Calu3 (cell line): ENCODE measurements at places on chromosomes 11 and 22. TPM values are rescaled to one million over a fixed set of nuclear protein-coding genes. Genes with fewer than 3 reads are reported as not detected.

MPZL3 gene
- total RNA-seq: 5.9 and 6.9 TPM in 2 replicates

ABTB2 gene
- total RNA-seq: 24.6 and 24.8 TPM in 2 replicates

PATE2 gene
- total RNA-seq: not detected in 2 replicates

FZD4 gene
- 2.5 and 2.7 TPM in 2 replicates for total RNA-seq

MYEOV gene
- 79.9 and 98.4 TPM in 2 replicates for total RNA-seq

OR52N4 gene
- total RNA-seq: not detected in 2 replicates

LDLRAD3 gene
- total RNA-seq: 10.9 and 16.2 TPM in 2 replicates

DNA sequence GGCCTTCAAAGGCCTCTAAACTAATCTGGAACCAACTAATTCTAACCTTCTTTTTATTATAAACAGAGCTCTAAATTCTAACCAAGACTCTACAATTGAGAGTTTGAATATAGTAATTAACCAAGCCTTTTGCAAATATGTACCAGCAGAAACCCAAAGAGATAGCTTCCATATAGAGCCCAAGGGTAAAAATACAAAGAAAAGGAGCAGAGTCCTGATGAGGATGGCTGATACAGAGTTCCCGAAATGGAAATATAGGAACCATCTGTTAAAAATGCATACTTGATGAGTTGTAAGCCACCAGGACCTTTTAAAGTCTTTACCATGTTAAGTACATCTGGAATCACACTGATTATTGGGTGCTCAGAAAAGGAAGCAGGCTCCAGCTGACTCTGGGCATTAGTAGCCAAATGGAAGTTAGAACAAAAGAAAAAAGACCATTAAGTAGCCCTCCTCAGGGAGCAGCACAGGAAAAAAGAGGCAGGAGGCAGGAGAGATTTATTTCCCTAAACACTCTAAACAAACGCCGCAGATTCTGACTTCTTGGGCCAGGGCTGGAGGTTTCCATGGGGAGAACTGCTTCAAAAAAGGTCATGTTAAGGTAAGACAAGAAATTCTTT, 463.1 kb upstream of the FAT3 start:
- no peaks in the 10 kb centered on the region for H3K36me3 ChIP-seq
- DNase-seq: no peak
- H3K27me3 ChIP-seq: no peaks in the 10 kb centered on the region
- H3K27ac ChIP-seq: no peak overlapping the region
- no peaks in the 10 kb centered on the region for H3K4me1 ChIP-seq
- no peak overlapping the region for H3K4me3 ChIP-seq

DNA sequence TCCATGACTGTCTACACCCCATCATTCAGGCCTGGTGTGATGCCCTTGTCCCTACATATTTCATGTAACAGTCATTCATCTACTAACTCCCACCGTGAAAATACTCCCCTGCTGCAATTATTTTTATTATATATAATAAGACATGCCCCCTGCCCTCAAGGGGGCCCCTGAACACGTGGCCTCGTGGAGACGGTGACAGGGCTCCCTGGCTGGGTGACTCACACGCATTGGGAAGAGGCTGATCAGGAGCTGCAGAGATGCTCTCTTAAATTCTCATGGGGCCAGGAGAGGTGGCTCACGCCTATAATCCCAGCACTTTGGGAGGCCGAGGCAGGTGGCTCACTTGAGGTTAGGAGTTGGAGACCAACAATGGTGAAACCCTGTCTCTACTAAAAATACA, 88.6 kb downstream of the ST3GAL4 start:
- no peak for DNase-seq
- no peaks in the 10 kb centered on the region for H3K36me3 ChIP-seq
- H3K27ac ChIP-seq: no peak overlapping the region
- no peaks in the 10 kb centered on the region for H3K4me1 ChIP-seq
- peaks cover 24% of the 10 kb centered on the region for H3K27me3 ChIP-seq

DNA sequence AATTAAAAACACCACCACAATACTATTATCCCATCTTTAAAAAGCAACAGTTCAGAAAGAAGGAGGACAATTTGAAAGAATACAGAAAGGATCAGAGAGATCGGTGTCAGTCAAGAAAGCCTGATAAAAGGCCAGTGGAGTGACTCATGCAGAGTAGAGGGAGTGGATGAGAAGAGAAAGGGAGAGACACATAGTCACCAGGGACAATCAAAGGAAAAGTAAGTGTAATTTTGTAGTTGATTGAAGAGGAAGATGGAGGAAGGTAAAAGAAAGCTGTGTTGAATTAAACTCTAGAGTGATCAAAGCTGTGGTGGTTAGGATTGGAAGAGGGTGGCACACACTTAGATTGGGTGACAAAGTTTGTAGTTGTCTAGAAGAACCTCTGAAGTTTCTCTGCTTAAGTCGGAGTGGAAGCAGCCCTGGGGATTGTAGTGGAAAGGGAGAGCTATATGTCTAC, 14.1 kb downstream of the SPECC1L start:
- H3K4me3 ChIP-seq: no peak overlapping the region
- H3K4me1 ChIP-seq: peaks cover 48% of the 10 kb centered on the region
- no peaks in the 10 kb centered on the region for H3K36me3 ChIP-seq
- H3K27ac ChIP-seq: no peak overlapping the region
- no peaks in the 10 kb centered on the region for H3K27me3 ChIP-seq

DNA sequence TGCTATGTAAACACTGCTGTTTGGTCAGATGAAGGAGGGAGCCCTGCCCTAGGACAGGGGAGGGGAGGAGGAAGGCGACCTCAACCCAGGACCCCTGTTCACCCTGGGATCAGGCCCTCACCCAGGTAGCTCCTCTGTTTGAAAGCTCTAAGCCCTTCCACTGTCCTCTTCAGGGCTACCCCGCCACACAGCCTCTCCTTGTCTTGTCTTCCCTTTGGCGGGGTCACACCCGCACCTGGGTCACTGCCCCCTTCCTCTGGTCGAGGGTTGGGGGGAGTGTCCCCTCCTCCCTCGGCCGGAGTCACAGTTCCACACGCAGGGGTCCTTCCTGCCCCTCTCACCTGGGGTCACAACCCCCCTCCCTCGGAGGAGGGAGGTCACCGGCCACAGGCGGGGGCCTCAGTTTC, 463 bp upstream of the PTPMT1 start:
- DNase-seq: no peak
- H3K36me3 ChIP-seq: peaks cover 24% of the 10 kb centered on the region
- H3K27ac ChIP-seq: no peak overlapping the region
- peak overlapping the region; percentile 82 for H3K4me3 ChIP-seq
- H3K4me1 ChIP-seq: peaks cover 7% of the 10 kb centered on the region

- DNase-seq: no peak
- H3K27ac ChIP-seq: no peak overlapping the region
- no peaks in the 10 kb centered on the region for H3K27me3 ChIP-seq
- H3K4me1 ChIP-seq: peaks cover 8% of the 10 kb centered on the region
- peaks cover 4% of the 10 kb centered on the region for H3K36me3 ChIP-seq
These were observed 37.8 kb downstream of the ZNF143 start for GRCh38 chr11:9498457-9499078.

- H3K27me3 ChIP-seq: no peaks in the 10 kb centered on the region
- no peak for DNase-seq
- H3K4me1 ChIP-seq: no peaks in the 10 kb centered on the region
- H3K36me3 ChIP-seq: peaks cover 20% of the 10 kb centered on the region
- peak overlapping the region; percentile 85 for H3K4me3 ChIP-seq
- peak overlapping the region; percentile 88 for H3K27ac ChIP-seq
These were observed 689 bp upstream of the TMEM126A start for GRCh38 chr11:85647078-85647477.

GRCh38 chr11:46006418-46007070, 84.1 kb downstream of the LARGE2 start:
- no peaks in the 10 kb centered on the region for H3K27me3 ChIP-seq
- no peaks in the 10 kb centered on the region for H3K36me3 ChIP-seq
- no peak overlapping the region for H3K27ac ChIP-seq
- peak; percentile 37 for DNase-seq
- H3K4me1 ChIP-seq: no peaks in the 10 kb centered on the region

DNA sequence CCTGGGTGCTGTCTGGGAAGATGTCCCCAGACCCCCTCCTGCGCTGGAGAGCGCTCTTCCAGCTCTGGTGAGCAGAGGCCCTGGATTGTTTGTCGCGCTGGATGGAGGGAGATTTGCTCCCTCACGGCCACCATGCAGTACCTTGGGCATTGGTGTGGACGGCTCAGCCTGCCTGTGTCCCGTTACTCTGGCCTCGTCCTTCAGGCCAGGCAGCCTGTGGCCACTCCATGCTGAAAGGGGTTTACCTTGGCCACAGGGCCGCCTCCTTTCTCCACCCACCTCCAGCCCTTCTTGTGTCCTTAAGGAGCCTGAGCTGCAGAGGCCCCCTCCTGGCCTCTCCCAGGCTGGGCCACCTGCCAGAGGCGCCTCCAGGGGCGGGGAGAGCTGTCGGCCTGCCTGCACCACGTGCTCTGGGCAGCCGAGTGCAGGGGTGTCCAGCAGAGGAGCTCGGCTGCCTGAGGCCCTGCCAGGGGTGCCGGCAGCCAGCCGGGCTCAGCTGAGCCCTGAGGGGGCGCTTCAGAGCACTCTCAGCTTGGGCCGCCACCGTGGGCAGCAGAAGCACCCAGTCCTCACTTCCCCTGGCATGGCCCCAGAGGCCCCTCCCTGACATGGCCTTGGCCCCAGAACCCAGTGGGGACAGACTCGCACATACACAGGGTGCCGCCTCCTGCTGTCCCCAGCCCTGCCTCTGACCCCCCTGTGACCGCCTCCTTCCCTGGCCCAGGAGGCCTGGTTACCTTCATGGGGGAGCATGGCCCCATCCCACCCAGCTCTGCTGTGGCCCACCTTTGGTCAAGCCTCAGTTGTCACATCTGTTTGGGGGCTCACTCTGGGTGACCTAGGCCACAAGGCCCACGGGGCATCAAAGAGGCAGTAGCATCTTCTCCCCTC, 3.4 kb downstream of the CCND1 start:
- H3K27me3 ChIP-seq: no peaks in the 10 kb centered on the region
- H3K4me3 ChIP-seq: peak overlapping the region; percentile 88
- DNase-seq: peak; percentile 86
- peak overlapping the region; percentile 89 for H3K27ac ChIP-seq

GRCh38 chr22:47854251-47854650, 1091.8 kb downstream of the TBC1D22A start:
- no peak overlapping the region for H3K4me3 ChIP-seq
- DNase-seq: no peak
- no peaks in the 10 kb centered on the region for H3K27me3 ChIP-seq
- no peak overlapping the region for H3K27ac ChIP-seq
- no peaks in the 10 kb centered on the region for H3K36me3 ChIP-seq

GRCh38 chr11:121291896-121292494, 576 bp upstream of the SC5D start:
- H3K36me3 ChIP-seq: peaks cover 20% of the 10 kb centered on the region
- H3K4me1 ChIP-seq: peaks cover 28% of the 10 kb centered on the region
- DNase-seq: no peak
- H3K27me3 ChIP-seq: no peaks in the 10 kb centered on the region

DNA sequence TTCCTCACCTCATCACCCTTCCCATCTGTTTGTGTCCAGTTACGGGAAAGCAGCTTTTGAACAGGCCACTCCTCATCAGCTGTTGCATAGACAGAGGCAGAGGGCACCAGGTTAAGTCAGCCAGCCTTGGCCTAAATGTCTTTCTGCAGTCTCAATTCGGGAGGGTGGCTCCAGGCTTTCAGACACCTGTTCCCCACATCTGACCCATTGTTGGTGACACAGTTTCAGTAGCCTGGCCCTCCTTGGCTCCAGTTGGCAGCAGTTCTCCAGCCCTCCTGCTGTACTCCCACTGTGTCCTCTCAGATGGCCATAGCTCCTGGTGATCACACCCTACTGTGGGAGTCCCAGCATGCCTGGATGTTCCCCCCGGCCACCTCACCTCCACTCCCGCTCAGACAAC, 70.8 kb upstream of the MYOD1 start:
- H3K4me3 ChIP-seq: no peak overlapping the region
- no peak overlapping the region for H3K27ac ChIP-seq
- no peaks in the 10 kb centered on the region for H3K27me3 ChIP-seq
- H3K36me3 ChIP-seq: no peaks in the 10 kb centered on the region
- DNase-seq: no peak
- peaks cover 25% of the 10 kb centered on the region for H3K4me1 ChIP-seq

DNA sequence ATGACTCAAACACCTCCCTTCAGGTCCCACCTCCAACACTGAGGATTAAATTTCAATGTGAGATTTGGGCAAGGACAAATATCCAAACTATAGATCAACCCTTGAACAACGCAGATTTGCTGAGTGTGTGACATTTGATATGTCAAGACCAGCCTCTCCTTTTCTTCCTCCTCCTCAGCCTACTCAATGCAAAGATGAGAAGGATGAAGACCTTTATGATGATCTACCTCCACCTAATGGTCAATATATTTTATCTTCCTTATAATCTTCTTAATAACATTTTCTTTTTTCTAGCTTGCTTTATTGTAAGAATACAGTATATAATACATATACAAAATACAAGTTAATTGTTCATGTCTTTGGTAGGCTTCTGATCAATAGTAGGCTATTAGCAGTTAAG, 67.5 kb upstream of the MPPED2 start:
- peaks cover 13% of the 10 kb centered on the region for H3K27me3 ChIP-seq
- H3K27ac ChIP-seq: no peak overlapping the region
- no peaks in the 10 kb centered on the region for H3K36me3 ChIP-seq
- no peak overlapping the region for H3K4me3 ChIP-seq
- no peaks in the 10 kb centered on the region for H3K4me1 ChIP-seq

- peaks cover 8% of the 10 kb centered on the region for H3K27me3 ChIP-seq
- no peak overlapping the region for H3K4me3 ChIP-seq
- DNase-seq: no peak
- H3K36me3 ChIP-seq: no peaks in the 10 kb centered on the region
These were observed 52.0 kb upstream of the SPATA19 start for GRCh38 chr11:133897331-133897650.

- no peaks in the 10 kb centered on the region for H3K4me1 ChIP-seq
- H3K27ac ChIP-seq: no peak overlapping the region
- no peaks in the 10 kb centered on the region for H3K27me3 ChIP-seq
These were observed 27.1 kb downstream of the CWF19L2 start for GRCh38 chr11:107430525-107430924.

GRCh38 chr11:13552784-13553183, 57.0 kb upstream of the PTH start:
- no peak for DNase-seq
- H3K36me3 ChIP-seq: no peaks in the 10 kb centered on the region
- H3K4me1 ChIP-seq: no peaks in the 10 kb centered on the region
- peaks cover 22% of the 10 kb centered on the region for H3K27me3 ChIP-seq
- H3K4me3 ChIP-seq: no peak overlapping the region

GRCh38 chr11:47837292-47837691, 10.9 kb downstream of the NUP160 start:
- H3K4me1 ChIP-seq: no peaks in the 10 kb centered on the region
- no peak overlapping the region for H3K27ac ChIP-seq
- H3K36me3 ChIP-seq: peaks cover 30% of the 10 kb centered on the region

- peaks cover 81% of the 10 kb centered on the region for H3K27me3 ChIP-seq
- DNase-seq: no peak
- H3K36me3 ChIP-seq: no peaks in the 10 kb centered on the region
- H3K4me1 ChIP-seq: no peaks in the 10 kb centered on the region
- no peak overlapping the region for H3K4me3 ChIP-seq
These were observed 8.8 kb downstream of the TBX1 start for GRCh38 chr22:19769393-19769715.

DNA sequence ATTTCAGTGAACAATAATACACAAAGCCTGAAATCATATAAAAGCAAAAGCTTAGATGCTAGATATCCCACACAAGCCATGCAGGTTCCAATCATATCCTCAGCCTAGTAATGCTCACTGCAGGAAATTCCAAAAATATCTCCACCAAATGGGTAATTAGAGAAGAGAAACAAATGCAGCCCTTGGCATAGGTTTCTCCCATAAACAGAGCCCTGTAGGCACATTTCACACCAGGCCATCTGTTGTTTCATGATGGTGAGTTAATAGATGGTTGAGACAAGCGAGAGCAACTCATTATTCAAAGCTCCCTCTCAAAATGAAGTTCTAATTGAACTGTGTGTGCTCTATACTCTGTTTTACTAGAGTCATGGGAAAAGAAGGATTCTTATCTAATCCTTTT, 154.6 kb upstream of the TRPC6 start:
- no peaks in the 10 kb centered on the region for H3K4me1 ChIP-seq
- H3K27me3 ChIP-seq: no peaks in the 10 kb centered on the region
- H3K27ac ChIP-seq: no peak overlapping the region
- H3K4me3 ChIP-seq: no peak overlapping the region
